ENCODE measurements at places on chromosomes 2 and 18.

GRCh38 chr2:60557486-60557864 lies 4.0 kb upstream of the BCL11A start:
- no peak for DNase-seq

GRCh38 chr2:21567395-21567794 lies 443.6 kb downstream of the TDRD15 start:
- no peak for DNase-seq

DNA sequence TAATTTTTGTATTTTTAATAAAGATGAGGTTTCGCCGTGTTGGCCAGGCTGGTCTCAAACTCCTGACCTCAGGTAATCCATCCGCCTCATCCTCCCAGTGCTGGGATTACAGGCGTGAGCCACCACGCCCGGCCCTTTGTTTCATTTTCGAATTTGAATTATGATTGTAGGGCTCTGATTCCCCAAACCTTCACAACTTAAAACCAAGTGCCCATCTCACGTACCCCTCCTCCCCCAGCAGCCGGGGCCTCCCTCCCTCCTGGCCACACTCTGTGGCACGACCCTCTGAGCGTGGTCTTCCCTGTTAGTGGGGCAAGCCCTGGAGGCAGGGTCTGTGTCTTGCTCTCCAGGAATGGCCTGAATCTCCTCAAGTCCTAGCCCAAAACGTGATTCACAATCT lies 166.5 kb downstream of the ASB1 start:
- no peak for DNase-seq

GRCh38 chr2:65355186-65355831 lies 77.1 kb downstream of the SPRED2 start:
- DNase-seq: no peak

DNA sequence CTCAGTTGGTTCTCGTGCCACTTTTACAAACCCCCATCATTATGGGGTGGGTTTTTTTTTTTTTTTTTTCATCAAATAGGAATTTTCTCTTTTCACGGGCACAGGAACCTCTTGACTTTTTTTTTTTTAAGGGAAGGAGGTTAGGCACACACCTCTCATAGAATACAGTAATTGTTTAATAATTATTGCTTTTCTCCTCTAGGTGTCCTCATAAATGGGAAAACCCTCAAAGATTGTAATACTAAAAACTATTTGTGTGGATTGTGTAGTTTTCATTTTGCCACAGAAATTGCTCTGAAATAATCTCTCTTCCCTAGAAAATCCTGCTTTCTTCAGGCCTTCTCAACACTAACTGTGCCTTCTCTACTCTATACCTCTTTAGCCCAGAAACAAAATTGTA lies 147.3 kb downstream of the GREB1L start:
- no peak for DNase-seq

- DNase-seq: no peak
Measured at GRCh38 chr2:34096562-34097171, 497.6 kb upstream of the FAM98A start.

DNA sequence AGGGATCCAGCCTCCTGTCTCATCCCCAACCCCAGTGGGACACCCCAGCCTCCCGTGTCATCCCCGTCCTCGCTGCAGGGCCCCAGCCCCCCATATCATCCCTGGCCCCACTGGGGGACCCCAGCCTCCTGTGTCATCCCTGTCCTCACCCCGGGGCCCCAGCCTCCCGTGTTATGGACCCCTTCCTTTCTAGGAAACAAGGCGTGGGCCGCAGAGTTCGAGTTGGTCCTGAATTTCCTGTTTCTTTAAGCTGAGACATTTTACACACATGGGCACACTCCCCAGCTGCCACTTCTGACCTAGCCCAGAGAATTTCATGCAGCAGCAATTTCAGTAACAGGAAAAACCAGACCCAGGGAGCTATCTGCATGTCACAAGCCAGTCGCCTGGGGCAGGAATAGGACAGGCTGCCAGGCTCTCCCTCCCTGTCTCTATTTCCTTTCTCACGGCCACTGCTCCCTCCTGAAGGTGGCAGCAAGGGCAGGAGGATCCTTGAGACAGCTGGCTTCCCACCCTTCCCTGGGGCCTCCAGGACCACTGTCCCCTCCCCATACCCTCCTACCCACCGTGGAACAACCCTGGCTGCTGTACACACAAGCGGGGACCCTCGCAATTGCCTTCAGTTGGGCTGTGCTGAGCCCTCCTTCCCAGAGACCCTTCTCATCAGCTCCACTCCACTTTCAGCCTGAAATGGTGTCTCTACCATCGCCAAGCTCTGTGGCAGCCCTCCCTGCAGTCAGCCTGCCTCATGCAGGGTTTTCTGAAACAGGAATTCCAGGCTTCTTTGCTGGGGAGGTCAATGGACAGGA lies 141.9 kb upstream of the ID2 start:
- DNase-seq: no peak

DNA sequence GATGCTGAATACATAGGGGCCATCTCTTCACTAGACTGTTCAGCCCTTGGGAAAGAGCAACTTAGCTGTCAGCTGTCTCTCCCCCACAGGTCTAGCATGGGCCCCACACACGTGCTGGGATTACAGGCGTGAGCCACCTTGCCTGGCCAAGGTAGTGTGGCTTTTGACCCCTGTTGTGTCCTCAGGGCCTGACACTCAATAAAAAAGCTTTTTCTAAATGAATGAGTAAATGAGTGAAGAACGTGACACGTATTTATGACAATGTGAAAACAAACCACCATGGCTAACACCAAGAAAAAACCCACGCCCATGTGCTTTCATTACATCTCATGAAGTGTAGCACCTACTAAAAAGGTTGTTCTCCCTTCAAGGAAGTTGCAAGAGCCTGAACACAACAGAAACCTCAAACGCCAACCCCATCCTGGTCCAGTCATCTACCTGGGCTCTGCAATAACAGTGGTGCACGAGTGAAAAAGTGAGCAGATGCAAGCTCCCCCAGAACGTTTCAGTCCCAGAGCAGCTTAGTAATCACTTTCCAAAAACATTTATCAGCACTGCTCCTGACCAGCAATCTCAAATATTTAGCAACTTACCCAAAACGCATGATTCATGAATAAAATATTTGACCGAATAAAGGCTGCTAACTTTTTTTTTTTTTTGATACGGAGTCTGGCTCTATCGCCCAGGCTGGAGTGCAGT lies 3.4 kb downstream of the WDFY1 start:
- DNase-seq: no peak

GRCh38 chr18:44323125-44323524 lies 357.6 kb upstream of the SETBP1 start:
- no peak for DNase-seq

- no peak for DNase-seq
Measured at GRCh38 chr2:122610948-122611609, 855.6 kb downstream of the TSN start.

DNA sequence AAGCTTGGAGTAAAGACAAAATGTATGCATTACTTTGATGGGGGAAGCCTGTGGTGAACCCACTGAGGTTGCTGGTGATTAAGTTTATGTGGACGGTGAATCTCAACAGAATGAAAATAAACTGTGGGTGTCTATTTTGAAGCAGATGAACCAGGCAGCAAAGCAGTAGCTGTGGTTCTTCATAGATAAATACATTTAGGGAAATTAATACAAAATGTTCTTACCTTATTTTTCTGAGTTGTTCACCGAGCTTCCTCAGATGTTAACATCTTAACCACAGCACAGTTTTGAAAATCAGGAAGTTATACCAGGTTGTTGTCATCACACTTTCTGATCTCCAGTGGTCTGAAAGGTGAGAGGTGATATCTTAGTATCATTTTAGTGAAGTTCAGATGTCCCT lies 53.9 kb downstream of the NCK2 start:
- DNase-seq: no peak

GRCh38 chr2:162915858-162916257 lies 77.3 kb upstream of the KCNH7 start:
- no peak for DNase-seq

DNA sequence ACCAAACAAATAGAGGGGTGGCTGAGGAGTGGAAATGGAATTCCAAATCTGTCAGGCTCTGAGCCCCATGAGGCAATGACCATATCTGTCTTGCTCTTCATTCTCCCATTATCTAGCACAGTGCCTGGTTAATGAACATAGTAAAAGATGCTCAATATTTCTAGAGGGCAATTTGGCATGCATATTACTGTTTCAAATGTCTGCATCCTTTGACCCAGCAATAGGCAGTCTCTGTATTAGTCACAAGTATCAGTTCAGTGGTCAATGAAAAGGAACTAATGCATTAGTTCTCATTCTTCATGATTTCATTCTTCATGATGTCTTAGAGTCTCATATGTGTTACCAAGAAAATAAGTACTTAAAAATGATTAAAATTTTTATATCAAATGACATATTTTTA lies 28.4 kb upstream of the MALL start:
- DNase-seq: no peak

DNA sequence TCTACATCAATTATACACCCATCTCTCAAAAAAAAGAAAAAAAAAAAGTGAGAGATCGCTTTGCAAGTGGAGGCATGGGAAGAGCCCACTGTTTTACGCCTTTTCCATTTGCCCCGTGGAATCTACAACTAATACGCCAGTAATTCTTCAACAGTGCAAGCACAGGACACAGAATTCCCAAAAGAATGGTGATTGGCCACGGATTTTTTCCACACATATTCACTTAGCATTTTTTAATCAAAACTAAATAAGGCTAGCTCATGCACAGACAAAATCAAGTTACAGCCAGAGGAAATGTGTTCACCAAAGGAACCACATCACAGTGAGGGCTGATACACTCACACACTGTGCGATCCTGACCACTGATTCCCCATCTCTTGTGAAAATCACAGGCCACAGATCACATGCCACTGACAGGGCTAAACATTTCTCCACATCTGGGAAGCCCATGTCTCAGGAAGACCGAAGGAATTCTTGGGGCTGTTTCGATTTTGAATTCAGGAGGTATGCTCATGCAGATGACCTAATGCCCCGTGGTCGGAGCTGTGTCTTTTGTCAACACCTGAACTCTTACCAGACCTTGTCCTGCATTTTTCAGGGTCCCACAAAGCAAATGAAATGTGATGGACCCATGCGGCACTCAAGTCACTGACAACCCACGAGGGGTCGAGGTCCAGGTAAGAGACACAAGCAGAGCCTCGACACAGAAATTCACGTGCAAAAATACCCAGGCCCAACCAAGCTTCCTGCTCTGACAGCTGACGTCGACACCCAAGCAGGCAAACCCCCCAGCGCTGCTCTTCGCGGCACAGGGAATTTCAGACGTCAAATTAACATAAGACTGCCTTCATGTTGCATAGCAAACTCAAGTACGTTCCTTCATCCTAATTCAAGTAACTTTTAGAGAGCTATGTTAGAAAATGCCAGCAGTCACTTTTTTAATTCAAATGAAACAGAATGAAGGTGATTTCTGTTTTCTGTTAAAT lies 69.6 kb downstream of the ZNF516 start:
- no peak for DNase-seq

DNA sequence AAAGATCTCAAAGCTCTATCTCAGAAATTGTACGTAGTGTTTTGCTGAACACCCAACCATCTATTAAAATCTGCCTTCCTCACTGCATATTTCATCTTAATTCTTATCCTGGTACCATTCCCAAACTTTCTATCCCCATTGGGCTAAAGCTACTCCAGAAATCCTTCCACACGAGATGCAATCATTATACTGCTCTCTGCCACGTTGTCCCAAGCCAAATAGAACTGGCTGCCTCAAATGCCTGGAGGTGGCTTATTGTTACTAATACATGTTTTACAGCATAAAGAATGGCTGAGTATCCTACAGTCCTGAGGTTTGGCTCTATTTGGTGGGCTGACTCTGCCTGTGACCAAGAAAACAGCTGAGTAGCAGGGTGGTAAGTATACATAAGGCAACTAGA lies 306.0 kb upstream of the ACVR2A start:
- DNase-seq: no peak

DNA sequence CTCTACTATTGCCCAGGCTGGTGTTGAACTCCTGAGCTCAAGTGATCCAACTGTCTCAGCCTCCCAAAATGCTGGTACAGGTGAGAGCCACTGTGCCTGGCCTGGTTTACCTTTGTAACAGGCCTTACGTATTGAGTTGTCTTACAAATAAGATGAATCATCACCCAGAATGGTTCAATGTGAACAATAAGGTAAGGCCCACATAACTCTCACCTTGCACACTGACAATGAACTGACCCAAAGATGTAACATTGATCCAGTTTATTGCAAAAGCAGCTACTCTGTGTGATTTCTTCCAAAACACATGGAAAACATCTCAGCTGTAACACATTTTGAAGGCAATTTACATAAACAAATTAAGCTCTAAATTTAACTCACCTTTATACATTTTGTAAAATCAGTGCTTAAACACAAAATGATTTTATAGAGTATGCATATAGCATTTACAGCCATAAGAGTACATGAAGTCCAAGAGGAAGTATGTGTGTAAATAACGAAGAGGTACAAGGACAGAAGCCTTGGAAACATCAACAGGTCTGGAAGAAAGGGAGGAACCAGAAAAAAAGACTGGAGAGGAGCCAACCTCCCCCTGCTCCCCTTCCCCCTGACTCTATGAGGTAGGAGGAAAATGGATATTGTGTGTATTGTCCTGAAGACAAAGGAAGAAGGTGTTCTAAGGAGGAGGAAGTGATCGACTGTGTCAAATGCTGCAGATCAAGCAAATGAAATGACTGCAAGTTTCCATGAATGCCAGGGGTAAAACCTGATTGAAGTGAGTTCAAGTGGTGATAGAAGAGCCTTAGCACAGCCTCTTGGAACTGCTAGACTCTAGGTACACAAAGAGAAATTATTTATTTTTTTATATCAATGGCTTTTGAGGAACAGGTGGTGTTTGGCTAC lies 5.6 kb upstream of the WDFY1 start:
- no peak for DNase-seq

- DNase-seq: no peak
Measured at GRCh38 chr2:61771904-61772845, 81.7 kb downstream of the FAM161A start.

GRCh38 chr2:152406119-152406835 lies 71.3 kb downstream of the FMNL2 start:
- no peak for DNase-seq

DNA sequence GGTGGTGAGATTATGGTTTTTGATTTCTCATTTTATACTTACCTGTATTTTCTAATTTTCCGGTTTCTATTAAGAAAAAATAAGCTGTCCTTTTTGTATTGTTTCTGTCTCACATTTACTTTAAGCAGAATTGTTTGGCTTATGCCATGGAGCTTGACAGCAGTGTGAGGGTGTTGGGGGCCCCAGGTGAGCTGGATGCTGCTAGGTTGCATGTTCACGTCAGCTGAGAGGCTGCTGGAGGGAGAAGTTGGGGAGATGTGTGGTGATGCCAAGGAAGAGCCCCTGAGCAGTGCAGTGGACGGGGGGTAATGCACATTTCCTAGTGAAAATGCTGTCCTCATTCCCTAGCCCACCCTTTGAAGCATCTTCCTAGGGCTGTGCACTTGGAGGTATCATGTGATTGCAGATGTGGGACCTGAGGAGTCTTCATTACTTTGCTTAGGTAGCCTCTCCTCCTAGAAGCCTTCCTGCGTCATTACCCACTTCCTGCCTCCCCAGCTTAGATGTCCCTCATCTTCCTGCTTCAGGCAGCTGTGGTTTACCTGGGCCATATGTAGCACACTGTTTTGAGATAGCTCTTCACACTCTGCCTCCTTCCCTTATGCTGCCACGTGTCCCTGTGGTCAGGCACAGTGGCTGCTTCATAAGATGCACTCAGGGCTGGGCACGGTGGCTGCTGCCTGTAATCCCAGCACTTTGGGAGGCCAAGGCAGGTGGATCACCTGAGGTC lies 16.2 kb downstream of the ATG16L1 start:
- no peak for DNase-seq

- no peak for DNase-seq
Measured at GRCh38 chr18:55421615-55422419, 166.2 kb downstream of the TCF4 start.

- no peak for DNase-seq
Measured at GRCh38 chr2:176956791-176957190, 255.8 kb upstream of the HNRNPA3 start.

- DNase-seq: no peak
Measured at GRCh38 chr2:168216351-168217005, 30.9 kb downstream of the STK39 start.
